Astrocyte of the spinal cord (primary cell): ENCODE measurements at places on chromosomes 5 and 9.

DNA sequence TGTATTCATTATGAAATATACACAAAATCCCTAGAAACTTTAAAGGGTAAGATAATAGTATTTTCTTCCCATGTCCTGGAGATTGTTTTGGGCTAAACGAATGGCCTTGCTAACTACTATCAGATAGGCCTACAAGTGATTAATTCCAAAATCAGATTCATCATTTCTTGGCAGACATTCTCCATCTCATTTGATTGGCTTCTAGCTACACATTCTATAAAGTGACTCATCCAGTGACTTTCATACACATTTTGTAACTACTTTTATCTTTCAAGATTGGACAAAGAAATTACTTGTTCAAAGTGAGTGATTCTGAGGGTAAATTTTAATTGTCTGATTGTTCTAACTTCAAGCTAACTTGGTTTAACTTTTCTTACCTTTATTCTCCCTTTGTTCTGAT lies 93.3 kb downstream of the RAPGEF6 start:
- no peak for DNase-seq

GRCh38 chr5:173328844-173329490 lies 753 bp upstream of the STC2 start:
- peak; percentile 63 for DNase-seq

GRCh38 chr9:75360252-75360651 lies 271.9 kb downstream of the OSTF1 start:
- no peak for DNase-seq

DNA sequence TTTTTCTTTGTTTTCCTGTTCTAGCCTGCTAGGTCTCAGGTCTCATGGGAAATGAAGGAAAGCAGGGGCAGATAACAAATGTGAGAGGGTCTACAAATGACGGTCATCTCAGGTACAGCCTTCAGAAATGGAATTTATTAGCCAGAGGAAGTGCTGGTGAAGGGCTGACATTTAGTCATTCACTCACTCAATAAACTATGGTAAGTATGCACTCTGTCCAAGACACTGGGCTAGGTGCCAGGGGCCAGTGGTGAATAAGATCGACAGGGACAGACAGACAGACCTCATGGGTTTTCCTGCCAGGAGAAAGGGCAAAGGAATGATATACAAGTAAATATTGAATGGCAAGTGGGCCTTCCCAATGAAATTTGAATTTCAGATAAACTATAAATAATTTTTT lies 6.3 kb downstream of the PDE6A start:
- peak; percentile 67 for DNase-seq

GRCh38 chr5:168592014-168592368 lies 12.8 kb upstream of the PANK3 start:
- peak; percentile 38 for DNase-seq

DNA sequence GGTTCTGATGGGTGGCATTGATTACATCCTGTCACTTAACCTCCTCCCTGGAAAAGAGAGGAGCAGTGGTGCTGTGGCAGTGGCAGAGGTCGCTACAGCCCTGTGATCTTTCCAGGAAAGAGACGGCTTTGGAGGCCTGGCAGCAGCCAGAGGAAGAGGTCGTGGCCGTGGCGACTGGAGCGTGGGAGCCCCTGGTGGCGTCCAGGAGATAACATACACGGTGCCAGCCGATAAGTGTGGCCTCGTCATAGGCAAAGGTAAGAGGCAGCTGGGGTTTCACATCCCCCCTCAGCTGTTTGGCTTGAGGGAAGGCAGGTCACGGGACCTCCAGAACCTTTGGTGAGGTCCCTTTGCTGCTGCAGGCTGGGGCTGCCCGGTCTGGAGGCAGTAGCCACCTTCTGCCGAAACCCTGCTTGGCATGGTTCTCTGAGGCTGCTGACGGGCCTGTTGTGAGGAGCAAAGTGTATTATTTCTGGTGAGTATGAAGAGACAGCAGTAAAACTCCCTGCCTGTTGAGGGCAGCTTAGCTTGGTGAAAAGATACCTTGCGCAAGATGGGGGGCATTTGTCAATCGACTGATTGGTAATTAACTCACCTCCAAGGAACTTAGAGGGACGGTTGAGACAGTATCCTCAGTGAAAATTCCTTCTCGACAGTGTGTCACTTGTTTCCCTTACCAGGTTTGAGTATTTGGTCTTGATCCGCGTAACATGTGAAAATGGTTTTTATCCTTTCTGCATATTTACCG lies 38.0 kb upstream of the PRDM12 start:
- no peak for DNase-seq

DNA sequence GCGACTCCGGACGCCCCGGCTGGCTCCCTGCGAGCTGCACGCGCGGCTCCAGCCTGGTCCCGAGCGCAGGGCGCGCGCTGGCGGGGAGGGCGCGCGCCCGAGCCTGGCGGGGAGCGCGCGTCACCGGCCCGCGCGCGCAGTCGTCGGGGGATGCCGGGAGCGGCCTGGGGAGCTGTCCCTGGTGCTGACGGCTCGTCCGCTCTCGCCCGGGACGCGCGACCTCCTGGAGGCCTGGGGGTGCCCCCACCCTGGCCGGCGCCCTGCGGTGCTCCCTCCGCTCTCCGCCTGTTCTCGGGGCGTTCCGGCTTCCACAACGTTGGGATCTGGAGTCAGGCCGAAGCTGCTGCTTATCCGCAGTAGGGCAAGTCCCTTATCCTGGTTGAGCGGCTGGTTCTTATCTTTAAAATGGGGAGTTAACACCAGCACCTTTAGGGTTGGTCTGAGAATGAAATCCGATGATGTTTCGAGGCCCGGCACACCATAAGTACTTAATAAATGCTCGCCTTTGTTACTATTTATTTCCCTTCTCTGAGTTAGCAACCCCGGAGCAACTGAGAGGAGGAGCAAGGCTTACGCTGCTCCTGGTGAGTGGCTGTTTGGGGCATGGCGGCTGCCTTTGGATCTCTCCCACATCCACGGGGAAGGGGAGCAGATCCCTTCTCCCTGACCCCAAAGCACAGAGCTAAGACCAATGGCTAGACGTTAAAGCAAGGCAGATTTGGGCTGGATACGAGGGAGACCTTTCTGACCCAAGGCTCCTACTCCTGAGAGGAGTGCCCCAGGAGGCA lies at the start of gene FAM163B:
Gene FAM163B (minus strand): TSS at position 79 of the 788 bp plus-strand sequence. CDS start 29,166 bp downstream, outside the sequence.
- DNase-seq: peak; percentile 29

- DNase-seq: no peak
These were observed 36.8 kb upstream of the ZNF608 start for GRCh38 chr5:124783285-124783684.

DNA sequence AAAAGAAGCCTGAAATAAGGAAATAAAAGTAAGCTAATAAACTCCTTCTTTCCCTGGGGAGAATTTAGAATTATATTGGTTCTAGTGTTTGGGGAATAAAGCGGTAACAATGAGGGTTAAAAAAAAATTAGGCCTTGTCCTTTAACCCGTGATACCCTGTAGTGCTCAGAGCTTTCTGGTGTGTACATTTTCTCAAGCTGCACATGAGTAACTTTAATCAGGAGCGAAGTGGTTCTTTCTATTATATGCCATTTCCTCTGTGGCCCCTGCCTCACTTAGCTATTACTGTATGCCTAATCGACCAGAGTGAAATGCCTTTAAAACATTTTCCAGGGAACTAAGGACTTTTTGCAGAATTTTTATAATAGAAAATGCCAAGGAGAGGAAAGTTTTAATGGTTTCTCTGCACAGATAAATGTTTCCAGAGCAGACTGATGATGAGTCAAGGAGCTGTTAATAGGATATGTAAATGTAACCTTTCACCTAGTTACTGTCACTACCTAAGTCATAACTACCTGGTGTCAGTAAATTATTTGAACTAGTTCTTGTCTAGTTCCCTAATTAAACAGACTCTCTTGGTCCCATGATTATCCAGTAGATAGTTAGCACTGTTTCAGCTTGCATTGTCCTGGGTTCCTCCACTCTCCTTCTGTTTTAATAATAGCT lies 7.6 kb downstream of the PAM start:
- no peak for DNase-seq

GRCh38 chr5:74257060-74257527 lies 383.4 kb downstream of the ENC1 start:
- no peak for DNase-seq

- DNase-seq: no peak
These were observed 269.9 kb upstream of the MSX2 start for GRCh38 chr5:174454464-174454863.

DNA sequence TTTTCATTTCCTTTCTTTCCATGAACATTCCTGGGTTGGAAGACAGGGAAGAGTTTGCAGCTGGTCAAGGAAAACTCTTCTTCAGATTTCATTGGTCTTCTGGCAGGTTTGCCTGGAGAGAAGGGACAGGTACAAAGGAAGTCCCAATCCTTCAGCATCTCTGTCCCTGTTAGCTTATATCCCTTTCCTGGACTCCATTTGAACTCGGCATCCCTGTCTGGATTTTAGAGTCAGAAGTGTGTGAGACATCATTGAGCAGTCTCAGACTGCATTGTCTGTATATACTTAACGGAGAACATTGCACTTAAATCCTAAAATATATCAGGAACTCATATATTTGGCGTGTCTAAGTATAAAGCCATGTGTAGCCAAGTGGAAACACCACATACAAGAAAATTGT lies 54.9 kb downstream of the ADGRV1 start:
- no peak for DNase-seq
